Activated T-helper 1 cell treated with anti-CD3 and anti-CD28 coated beads, Interleukin-12 subunit alpha, Interleukin-12 subunit beta, Interleukin-2, Interleukin-4 antibody, amounts not matched to agents 30 ng/mL and 10 ng/mL and 1 ng/mL, durations not matched to agents 14 hours and 24 hours and 36 hours (primary cell): ENCODE measurements at places on chromosomes 5 and 9. TPM values are rescaled to one million over a fixed set of nuclear protein-coding genes. Genes with fewer than 3 reads are reported as not detected.

COL23A1 gene
- total RNA-seq, result not detected in 2 replicates

TLX3 gene
- not detected in 2 replicates for total RNA-seq

CCDC152 gene
- 4.3 and 4.9 TPM in 2 replicates for total RNA-seq

SLC23A1 gene
- 1.4 and 1.5 TPM in 2 replicates for total RNA-seq

IL7R gene
- total RNA-seq, result 47.2 and 50.8 TPM in 2 replicates

PRR7 gene
- 10.3 and 11.2 TPM in 2 replicates for total RNA-seq

KIF4B gene
- 0.05 TPM in 2 replicates for total RNA-seq

GLIPR2 gene
- total RNA-seq, result 26.3 and 27.5 TPM in 2 replicates

SPINK7 gene
- not detected in 2 replicates for total RNA-seq

HABP4 gene
- total RNA-seq, result 10.8 and 11.1 TPM in 2 replicates

EIF4E1B gene
- not detected in 2 replicates for total RNA-seq

CD14 gene
- 0.29 and 0.62 TPM in 2 replicates for total RNA-seq

ZNF879 gene
- 2.2 and 4.2 TPM in 2 replicates for total RNA-seq

- no peak for DNase-seq
Observed at GRCh38 chr5:179612577-179613459, 10.7 kb downstream of the HNRNPH1 start.

GRCh38 chr9:98495530-98495929, 213.2 kb downstream of the GABBR2 start:
- no peak for DNase-seq

- no peak for DNase-seq
Observed at GRCh38 chr9:82939451-82939850, 123.5 kb downstream of the RASEF start.

- no peak for DNase-seq
Observed at GRCh38 chr5:154078272-154078671, 39.5 kb downstream of the MFAP3 start.

DNA sequence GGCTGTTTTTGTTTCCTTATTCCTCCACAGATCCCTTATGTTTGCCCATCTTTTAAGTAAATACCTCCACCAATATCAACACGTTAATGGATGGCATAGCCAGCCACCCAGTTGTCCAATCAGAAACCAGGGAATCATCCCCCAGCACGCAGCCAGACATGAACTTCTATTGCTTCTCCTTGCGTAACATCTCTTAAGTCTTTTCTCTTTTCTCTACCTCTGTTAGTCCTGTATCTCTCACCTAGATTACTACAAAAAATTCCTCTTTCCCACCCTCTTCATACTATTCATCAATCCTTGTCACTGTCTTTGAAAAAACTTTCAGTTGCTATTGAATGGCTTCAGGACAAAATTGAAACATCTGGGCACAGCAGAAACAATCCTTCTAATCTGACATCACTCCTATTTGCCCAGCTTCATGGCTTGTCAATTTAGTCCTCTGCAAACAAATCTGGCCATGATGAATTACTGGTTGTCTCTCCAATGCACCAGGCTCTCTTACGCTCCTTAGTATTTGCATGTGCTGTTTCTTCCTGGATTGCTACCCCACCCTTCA, 349.3 kb downstream of the RAB3C start:
- DNase-seq, result no peak

DNA sequence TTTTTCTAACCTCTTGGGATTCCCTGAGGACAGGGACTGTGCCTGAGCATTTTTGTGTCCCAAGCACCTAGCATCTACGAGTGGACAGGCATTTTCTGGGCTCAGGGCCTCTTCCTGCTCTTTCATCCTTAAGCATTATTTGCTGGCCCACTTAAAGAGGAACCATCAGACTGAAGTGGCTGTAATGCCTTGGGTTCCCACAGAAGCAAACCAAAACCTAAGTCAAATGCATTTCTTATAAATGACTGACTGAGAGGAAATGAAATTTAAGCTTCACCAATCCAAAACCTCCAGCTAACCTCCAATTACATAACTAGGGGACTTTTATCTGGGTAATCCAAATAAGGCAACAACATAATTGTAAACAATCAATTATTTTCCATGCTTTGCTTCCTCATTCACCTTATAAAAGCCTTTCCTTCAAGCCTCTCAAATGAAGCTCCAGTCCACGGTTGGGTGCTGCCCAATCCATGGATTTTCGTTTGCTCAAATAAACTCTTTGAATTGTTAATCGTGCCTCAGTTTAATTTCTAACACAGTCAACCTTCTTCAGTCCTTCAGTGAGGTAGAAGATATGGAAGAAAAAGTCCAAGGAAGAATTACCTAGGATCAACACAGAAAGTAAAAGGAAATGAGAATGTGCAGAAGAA, 25.3 kb upstream of the SLC31A2 start:
- no peak for DNase-seq

DNA sequence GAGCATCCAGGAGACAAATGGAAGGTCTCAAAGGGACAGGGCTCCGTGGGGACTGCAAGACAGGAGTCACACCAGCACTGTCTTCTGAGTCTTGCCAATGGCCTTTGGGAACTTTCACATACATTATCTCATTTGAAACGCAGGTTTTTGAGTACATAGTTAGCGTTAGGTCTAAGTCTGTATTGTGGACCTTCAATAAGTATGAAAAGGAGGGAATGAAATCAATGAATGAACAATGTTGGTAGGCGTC, 442 bp upstream of the DCTN4 start:
- no peak for DNase-seq

GRCh38 chr9:108441726-108442125, 414.1 kb downstream of the ACTL7B start:
- DNase-seq, result no peak

- DNase-seq, result no peak
Observed at GRCh38 chr9:112495614-112496013, 9.0 kb downstream of the KIAA1958 start.

DNA sequence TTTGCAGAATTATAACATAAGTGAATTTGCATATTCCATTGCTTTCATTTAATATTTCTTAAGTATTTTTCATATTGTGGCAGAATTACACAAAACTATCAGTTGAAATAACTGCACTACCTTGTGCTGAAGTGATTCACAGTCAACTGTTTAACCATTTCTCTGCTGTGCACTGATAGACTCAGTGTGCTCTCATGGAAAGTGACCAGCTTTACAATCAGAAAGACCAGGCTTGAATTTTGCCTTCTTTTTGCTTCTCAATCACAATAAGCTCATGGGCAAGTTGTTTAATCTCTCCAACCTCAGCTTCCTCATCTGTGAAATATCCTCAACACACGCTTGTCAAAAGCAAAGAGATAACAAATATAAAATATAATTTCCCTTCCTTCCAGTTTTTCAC, 18.3 kb downstream of the CDK5RAP2 start:
- no peak for DNase-seq

- no peak for DNase-seq
Observed at GRCh38 chr9:114697951-114698351, 16.0 kb upstream of the TEX48 start.

GRCh38 chr5:73564675-73565074, 764 bp downstream of the ANKRA2 start:
- DNase-seq, result no peak

GRCh38 chr5:141508798-141509611, 20.1 kb downstream of the PCDHGC5 start:
- no peak for DNase-seq

DNA sequence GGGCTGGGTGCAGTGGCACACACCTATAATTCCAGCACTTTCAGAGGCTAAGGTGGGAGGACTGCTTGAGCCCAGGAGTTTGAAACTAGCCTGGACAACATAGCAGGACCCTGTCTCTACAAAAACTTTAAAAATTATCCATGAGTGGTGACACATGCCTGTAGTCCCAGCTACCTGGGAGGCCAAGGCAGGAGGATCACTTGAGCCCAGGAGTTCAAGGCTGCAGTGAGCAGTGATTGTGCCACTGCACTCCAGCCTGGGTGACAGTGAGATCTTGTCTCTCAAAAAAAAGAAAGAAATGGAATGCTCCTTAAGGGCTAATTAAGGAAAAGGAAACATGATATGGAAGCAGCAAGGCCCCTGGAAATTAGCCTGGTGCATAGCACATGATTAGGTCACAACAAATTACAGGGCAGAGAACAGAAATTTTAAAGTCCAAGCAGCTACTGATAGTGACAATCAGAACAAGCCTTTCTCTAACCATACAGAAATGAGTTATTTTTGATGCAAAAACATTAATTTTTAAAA, 19.5 kb downstream of the ANKH start:
- no peak for DNase-seq

- no peak for DNase-seq
Observed at GRCh38 chr9:98607152-98607551, 101.6 kb downstream of the GABBR2 start.

GRCh38 chr9:95037789-95038521, 279.6 kb downstream of the FANCC start:
- DNase-seq, result no peak

DNA sequence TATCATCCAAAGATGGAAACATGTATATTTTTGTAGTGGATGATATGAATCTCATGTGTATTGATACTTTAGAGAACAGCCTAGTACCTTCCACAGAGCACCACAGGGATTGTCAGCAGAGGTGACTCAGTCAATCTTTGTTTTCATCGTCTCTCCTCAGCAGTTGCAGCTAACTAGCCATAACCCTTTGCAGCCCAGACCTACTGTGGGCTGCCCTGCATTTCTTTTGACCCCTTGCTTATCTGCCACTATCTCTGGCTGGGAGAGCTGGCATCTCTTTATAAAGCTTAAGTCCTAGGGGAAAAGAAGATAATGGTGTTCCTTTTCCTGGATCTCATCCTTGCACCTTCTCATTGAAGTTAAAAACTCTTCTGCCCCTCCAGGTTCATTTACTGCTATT, 28.7 kb downstream of the HMGCR start:
- no peak for DNase-seq
